Uterus (tissue), 4 donors: ENCODE measurements at places on chromosomes 1 and 21. TPM values are rescaled to one million over a fixed set of nuclear protein-coding genes. Genes with fewer than 3 reads are reported as not detected.

The TNFRSF18 gene
- 0.37 TPM for total RNA-seq

The OR2M2 gene
- not detected for total RNA-seq

The CYP4X1 gene
- 4.1 TPM for total RNA-seq

The MTR gene
- total RNA-seq, result 78.1 TPM

The GPR37L1 gene
- total RNA-seq, result 0.21 TPM

The ERG gene
- total RNA-seq, result 78.6 TPM

The ZNF672 gene
- total RNA-seq, result 34.3 TPM

DNA sequence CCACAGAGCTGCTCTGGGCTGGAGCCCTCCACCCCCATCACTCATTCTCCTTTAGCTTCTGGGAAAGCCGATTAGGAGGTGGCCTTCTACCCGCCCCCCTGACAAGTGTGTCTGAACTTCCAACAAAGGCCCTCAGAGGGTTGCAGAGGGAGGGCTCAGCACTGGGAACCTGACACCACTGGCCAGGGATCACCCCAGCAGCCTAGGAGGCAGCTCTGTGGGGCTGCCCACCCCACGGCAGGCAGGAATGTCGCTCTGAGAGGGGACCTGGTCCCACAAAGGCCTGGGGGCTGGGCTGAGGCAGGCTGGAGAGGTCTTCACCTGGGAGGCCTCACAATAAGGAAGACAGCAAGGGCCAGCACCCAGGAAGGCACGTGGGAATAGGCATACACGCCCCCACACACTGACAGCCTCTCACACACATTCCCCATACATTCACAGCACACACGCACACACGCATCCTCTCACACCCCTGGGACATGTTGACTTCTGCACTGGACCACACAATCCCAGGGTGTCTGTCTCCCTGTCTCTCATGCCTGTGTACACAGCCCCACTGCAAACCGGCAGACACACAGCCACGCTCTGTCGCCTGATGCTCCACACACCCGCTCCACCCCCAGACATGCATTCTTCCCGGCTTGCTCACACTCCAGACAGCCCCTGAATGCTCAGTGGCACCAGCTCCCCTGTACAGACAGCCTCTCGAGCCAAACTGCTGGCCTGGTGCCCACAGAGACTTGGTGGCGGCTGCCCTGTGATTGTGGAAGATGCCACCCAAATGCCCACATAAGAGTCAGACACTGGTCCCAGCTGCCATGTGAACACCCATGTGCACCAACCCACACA lies 30.7 kb downstream of the DMBX1 start:
- no peak for DNase-seq

- no peak for DNase-seq
Observed at GRCh38 chr21:27715131-27715530, 748.2 kb upstream of the ADAMTS5 start.

DNA sequence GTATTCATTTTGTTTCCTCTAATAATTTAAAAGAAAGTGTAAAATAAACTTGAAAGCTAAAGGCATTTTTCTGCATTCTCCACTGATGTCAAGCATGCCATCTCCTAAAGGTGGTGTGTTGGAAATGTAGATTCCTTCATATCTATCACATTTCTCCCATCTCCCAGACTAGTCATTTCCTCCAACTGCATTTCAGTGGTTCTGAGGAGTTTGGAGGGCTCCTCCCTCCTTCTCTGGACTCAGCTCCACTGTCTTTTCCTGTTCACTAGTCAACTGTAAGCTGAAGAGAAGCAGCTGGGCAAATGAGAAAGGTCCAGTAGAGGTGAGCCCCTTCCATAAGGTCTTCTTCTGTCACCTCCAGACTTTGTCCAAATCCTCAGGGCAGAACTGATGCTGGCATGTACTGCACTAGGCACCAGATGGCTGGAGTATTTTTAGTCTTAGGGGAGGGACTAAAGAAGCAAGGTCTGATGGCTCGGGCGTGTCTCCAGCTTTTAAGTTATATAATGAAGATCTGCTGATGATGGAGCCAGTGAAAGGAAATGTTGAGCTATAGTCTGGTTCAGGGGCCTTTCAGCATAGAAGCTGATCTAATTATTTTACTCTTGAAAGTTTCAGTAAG lies 186.1 kb downstream of the NTNG1 start:
- no peak for DNase-seq

DNA sequence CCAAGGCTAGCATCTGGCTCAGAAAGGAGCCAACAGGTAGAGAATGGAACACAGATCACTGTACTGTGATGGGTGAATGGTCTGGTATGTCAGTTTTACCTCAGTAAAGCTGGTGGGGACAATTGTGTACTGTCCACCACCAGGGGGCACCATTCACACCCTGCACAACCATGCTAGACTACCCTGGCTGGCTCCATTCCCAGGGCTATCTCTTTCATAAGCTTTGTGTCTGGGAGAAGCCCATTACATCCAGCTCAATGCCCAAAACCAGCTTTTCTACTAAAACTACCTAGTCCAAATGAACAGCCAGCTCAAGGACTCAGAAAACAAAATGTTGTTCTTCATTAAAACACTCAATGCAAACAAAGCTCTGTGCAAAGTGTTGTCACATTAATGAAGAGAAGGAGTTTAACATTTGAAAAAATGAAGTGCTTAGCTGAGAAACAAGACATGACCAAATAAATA lies 62.0 kb upstream of the RASAL2 start:
- DNase-seq, result peak; percentile 85

DNA sequence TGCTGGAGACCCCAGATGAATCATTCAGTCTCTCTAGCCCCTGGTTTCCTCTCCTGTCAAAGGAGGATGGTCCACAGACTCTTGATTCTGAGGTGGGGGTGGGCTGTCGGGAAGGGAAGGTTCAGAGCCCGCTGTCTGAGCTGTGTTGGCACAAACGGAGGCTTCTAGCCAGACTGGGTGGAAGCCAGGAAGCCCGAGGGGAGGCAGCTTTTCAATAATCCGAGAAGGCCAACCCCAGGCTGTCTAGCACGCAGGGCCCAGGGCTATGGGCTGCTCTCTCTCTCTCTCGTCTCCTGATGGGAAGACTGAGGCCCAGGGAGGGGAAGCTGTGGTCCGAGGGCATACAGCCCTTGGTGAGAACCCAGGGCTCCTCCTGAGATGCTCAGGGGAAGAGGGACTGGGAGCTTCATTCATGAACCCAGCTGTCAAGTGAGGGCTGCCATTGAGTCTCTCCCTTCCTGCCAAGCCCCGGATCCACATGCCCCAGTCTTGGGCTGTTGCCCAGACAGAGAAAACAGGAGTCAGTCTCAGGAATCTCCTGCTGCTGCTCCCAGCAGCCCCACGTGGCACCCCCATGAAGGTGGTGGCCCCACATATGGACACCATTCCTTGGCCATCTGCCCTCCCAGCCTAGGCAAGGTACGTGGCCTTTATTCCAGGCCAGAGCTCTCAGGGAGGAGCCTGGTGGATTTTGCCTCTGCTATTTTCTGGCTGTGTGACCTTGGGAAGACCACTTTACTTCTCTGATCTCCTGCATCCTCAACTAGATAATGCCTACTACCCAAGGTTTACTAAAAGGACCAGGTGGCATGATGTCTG lies 44.4 kb downstream of the RAP1GAP start:
- DNase-seq, result no peak

- DNase-seq, result no peak
Observed at GRCh38 chr1:43237121-43237520, 32.7 kb upstream of the TMEM125 start.

- DNase-seq, result no peak
Observed at GRCh38 chr21:42315296-42315891, at the start of gene TFF3. Gene TFF3 (minus strand): TSS chr21:42315409. CDS start chr21:42315374, 35 bp downstream.

GRCh38 chr1:112242470-112242869 lies 153.5 kb upstream of the CTTNBP2NL start:
- no peak for DNase-seq

DNA sequence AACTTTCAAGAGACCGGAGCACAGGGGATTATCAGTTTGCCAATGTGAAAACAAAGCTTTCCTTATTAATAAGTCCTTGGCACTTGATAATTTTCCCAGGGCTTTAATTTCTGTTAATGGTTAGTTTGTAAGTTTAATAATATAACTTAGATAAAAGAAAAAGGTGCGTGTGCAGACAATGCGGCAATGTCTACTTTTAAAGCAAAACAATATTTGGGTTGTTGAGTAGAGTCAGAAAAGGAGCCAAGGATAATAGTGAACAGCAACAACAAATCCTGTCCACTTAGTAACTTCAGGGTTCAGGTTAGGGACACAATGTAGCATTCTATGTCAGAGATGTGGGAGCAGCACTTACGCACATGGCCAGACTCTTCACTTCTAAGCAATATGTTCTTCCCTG lies 469.6 kb upstream of the NFIA start:
- DNase-seq, result no peak

DNA sequence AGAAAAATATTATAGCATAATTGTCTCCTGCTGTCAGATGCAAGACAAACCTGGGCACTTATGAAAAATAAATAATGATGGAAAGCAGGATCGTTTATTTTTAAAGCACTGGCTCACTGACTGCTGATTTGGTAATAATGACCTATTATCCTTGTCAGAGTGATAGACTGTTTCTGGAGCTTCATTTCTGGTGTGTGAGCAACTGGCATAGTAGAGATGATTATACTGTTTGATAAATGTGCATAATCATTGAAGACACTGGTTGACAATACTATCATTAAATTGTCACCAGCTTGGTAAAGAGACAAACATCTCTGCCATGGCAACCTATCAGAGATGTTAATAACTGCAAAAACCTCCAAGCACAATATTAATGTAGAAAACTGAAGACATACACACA lies 179.9 kb upstream of the ZNF644 start:
- no peak for DNase-seq

DNA sequence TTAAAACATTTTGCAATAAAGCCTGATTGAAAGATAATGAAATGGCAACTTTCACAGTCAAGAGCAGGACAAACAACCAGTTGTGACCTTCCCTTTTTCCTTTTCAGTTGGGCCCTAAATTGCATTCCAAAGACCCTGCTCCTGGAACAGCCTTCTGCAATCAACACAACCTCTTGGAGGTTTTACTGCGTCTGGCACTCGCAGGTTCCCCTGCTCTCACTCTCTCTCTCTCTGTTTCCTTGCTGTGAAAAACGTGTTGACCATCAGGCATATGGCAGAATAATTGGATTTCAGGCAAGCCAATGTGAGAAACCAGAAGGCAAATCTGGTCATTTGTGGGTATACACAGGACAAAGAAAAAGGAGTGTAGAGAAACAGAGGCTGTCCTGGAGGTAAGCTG lies 23.2 kb downstream of the SLC44A5 start:
- DNase-seq, result no peak

DNA sequence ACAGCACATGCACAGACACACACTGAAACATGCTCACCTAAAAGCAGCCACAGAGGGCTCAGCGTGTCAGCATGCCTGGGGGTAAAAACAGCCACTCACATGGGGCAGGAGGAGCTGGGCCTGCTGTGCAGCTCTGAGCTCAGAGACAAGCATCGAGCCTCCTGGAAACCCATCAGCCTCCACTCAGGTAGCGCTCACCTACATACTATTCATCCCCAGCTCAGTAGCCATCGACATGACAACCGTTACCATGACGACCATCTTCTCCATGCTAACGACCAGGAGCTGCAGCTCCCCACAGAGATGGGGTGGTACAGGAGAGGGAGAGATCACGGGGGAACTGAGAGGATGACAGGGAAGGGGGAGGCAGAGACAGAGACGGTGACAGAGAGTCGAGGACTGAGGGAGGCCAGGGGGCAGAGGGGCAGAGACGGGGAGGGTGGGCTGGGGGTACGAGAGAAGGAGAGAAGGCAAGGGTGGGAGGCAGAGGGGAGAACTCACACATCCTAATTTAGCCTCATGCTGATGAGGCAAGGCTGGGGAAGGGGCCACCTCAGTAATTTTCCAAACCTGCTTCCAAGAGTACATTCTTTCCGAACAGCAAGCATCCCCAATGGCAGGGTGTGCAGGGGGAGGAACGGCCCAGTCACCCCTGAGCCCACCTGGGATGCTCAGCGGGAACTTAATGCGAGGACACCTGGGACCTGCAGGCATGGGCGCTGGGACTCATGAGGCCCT lies 28.4 kb downstream of the SDC3 start:
- DNase-seq, result no peak

DNA sequence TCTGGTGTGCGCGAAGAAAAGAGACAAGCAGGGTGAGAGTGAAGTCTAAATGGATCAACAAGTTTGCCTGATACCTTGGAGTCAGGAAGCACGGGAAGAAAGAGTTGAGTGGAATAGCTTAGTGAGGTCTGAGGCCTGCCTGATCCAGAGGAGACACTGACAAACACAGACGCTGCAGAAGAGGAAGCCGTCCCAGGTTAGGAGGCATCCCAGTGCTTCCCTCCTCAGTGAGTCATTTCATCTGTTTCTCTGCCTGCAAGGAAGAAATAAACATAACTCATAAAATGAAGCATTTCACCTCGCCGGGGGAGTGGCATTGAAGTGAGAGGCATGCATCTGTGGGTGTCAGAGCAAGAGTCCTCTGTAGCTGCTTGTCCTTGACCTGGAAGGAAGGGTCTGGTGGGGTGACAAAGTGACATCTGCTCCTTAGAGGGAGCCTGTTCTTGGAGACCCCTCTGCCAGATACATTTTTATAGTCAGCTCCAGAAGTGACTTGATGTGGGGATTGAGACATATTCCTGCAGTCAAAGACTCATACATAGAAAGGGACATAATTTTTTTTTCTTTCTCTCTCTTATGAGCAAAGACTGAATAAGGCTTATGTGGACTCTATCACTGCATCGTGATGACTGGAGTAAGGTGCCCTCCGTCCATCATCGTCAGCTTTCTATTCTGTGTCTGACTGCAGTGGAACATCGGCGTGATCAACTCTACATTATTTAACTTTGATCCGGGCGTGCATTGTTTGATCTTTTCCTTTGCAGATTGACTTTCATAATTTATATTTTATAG lies 256.7 kb downstream of the KIF26B start:
- no peak for DNase-seq

- no peak for DNase-seq
Observed at GRCh38 chr1:15476927-15477326, 1.0 kb downstream of the CELA2B start.

- no peak for DNase-seq
Observed at GRCh38 chr1:119635811-119636390, 12.2 kb downstream of the ZNF697 start.
